AML-193 (cell line): ENCODE measurements at places on chromosomes 1 and 21.

DNA sequence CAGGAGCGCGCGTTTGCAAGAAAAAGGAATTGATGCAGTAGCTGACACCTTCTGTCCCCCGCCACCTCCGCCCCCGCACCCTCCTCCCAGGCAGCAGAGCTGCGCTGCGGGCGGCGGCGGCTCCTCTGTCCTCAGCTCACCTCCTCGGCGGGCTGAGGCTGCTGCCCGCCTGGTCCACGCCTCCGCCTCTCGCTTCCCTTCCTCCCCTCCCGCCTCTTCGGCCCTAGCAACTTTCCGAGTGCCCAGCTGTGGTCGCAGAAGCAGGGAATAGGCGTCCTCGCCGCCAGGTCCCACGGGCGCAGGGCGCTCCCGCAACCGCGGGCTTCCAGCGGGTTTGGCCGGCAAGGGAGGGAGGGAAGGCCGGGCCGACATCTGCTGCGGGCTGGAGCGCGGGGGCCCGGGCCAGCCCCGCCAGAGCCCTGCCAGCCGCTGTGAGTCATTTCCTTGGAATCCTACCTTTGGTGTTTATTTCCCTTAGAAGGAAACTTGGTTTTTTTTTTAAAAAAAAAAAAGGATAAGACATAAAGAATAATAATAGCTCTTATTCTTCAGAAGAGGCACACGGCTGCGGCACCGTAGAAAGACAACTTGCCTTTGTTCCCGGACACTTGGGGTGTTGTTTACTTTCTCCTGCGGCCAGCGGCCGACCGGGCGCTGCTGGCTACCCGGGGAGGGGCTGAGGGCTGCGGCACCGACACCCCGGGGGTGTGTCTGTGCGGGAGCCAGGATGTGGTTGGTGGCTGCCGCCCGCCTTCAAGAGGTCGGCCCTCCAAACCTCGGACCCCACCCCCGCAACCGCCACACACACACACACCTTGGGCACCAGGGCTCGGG is 1.1 kb downstream of the SERTAD4 start:
- DNase-seq: no peak

DNA sequence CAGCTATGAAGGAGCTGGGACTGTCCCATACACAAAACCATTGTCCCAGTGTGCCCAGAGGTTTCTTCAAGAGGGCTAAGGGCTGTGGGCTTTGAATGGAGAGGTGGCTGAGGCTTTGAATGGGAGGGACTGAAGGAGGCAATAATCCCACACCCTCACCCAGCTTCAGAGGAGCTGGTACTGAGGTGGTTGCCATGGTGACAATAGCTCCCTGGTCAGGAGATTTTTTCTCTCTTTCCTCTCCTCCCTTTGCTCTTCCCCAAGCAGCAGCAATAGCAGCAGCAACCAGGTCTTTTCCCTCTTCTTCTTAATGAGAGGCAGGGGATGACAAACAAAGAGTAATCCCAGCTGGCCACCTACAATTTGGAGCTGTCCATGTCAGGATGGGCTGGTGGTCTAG is 1.6 kb downstream of the HPCAL4 start:
- DNase-seq: no peak

DNA sequence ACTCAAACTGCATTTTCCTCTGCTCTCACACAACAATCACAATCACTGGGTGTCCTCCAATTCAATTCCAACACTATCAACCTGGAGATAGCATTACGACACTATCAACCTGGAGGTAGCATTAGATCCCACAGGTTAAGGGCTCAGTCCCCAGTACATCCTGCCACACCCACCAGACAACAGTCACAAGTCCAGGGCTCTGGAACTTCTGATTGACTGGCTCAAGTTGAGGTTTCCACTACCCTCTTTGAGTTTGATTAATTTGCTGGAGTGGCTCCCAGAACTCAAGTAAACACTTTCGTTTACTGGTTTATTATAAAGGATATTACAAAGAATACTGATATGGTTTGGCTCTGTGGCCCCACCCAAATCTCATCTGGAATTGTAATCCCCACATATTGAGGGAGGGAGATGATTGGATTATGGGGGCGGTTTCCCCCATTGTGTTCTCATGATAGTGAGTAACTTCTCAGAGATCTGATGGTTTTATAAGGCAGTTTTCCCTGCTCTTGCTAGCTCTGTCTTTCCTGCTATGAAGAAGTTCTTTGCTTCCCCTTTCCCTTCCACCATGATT is 49.6 kb upstream of the ARHGAP29 start:
- no peak for DNase-seq

- DNase-seq: no peak
These were observed 7.0 kb downstream of the CSDE1 start for GRCh38 chr1:114750780-114751179.

DNA sequence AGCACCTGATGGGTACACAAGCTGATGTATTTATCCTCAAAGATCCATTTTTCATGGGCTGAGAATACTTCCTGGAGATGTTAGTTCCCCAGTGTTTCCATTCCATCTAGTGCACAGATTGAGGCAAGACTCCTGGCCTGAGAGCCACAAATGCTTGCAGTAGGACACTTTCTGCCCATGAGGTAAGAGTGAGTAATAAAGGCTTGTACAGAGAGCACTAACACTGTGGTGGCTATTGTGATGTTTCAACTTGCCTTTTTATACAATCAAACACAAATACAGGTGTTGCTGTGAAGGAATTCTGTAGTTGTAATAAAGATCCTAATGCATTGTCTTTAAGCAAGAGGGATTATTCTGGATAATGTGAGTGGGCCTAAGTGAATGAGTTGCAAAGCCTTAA is 186.1 kb upstream of the ADAMTS5 start:
- DNase-seq: no peak

GRCh38 chr1:42613803-42614131 is 44.5 kb upstream of the PPIH start:
- no peak for DNase-seq

DNA sequence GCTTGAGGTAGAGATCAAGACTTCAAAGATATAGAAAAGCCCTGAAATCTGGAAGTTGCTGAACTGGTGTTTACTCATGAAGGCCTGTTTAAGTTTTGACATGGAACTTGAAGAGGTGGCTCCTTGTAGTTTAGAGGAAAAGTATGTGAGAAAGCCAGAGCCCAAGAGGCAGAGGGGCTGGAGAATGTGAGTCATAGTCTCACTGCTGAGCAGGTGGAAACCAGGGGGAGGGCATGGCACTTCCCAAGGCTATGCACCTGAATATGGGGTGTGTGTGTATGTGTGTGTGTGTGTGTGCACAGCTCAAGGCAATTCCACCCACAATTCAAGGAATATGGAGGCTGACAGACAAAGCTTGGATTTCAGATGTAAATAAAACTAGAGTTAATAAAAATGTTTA is 46.8 kb upstream of the C1orf198 start:
- no peak for DNase-seq

DNA sequence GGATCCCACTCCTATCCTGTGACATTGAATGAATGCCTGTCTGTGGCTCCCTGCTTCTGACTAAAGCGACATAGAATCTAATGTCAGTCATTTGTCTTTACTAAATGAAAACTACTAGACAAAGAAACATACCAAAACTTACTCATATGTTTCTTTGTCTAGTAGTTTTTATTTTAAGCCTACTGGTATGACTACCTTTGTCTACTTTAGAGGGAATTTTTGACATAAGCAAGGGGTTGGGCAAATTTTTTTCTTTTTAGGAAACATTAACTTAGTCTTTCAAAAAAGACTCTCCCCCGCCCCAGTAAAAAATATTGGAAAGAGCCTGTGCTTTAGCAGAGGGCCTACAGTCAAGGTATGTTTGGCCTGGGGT is 4.9 kb downstream of the NEK7 start:
- DNase-seq: no peak

DNA sequence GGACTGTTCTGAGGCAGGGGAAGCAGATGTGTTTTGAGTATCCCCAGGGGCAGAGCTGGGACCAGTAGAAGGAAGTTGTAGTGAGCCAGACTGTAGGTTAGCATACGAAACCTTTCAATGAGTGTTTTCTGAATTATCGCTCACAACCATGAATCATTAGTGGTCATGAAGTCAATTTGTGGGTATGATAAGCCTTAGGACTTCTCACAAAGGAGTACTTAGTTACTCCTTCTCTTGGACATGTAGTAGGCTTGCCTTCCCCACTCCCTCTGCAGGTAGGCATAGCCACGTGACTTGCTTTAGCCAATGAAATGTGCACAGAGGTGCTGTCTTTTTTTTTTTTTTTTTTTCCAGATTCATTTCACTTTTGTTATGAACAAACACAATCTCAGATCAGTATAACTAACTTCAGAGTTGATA is 23.9 kb upstream of the FAAH start:
- DNase-seq: no peak

GRCh38 chr1:97918961-97919360 is 1.9 kb downstream of the DPYD start:
- DNase-seq: no peak

GRCh38 chr1:204545202-204545601 is 29.0 kb downstream of the MDM4 start:
- DNase-seq: no peak

DNA sequence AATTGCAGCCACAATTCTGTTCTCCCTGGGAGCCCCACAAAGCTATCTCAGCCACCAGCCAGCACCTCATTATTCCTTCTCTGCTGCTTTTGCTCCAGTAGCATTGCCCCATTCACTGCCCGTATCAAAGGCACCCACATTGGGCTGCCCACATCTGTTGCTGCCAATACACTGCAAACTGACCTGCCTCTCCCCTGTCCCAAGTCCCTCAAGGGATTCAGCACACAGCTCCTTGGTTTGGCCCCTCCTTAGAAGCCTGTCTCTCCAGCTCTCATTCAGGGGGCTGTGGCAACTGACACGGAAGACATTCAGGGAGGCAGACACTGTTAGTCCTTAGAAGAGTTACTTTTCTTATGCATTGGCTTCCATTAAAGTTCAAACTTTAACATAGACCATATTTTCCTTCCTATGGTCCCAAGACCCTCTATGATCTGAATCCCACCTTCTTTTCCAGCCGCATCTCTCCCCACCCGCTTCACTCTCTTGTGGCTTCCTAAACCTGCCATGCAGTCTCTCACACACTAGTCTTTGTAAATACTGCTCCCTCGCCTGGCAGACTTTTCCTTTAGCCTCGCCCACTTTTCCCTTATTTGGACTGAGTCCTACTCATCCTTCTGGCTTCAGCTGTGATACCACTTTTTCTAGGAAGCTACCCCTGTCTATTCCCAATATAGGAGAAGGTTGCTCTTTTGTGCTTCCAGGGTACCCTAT is 19.3 kb upstream of the KLHDC8A start:
- no peak for DNase-seq

GRCh38 chr1:248841702-248842395 is 3.8 kb downstream of the ZNF672 start:
- peak; percentile 67 for DNase-seq

DNA sequence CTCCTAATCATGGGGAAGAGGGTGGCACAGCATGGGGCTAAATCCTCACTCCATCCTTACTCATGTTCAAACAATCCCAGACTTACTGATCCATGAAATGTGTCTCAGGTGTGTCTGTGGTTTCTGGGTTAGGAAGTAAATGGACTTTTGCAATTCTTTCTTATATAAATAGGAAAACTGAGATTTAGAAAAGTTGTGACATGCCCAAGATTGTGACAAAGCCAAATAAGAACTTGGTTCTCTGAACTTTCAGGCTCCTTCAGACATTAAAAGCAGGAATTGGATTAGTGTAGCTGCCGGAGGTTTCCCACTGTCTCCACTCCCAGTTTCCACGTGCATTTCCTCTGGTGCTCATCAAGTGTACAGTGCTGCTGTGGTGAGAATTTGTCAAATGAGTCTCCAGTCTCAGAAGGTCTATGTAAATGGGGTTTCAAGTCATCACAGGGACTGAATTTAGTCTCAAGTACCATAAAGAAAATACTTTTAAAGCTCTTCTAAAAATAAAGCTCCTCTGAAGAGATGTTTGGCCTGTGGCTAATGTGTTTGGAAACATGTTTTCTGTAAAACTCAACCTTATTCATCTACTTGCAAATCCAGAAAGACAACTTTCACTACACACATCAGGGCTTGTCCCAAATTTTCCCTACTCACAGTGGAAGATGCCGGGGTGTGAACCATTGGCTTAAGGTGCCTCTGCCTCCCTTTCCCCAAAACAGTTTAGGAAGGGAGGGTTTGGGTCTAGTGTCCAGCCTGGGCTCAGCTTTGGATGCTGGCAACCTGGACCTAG is 115.2 kb downstream of the NGF start:
- no peak for DNase-seq

GRCh38 chr1:209029737-209030136 is 553.8 kb upstream of the CAMK1G start:
- no peak for DNase-seq

DNA sequence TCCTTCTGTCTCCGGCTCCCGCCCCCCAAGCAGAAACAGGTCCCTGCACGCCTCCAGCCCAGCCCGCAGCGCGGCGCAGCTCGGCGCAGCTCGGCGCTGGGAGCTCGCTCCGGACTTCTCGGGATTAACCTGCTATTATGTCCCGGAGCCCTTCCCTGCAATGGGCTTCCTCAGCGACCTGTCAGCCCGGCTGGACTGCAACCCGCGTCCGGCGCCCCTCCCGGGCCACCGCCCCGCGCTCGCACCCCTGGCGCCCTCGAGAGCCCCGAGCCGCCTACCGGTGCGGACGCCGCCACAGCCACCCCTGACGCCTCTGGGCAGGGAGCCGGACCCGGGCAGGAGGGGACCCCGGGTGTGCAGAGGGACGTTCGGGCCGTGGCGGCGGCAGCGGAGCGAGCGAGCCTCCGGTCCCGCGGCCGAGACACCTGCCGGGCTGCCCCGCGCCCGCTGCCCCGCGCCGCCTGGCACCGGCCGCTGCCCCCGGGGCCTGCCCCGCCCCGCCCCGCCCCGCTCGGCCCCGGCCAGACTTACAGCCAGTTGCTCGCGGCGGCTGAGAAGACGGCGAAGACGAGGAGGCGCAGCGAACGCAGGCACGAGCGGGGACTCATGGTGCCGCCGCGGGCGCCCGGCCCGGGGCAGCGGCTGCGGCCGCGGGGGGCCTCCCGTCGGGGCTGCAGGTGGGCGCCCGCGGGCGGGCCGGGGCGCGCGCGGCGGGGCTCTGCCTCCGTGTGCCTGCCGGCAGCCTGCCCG is 407 bp downstream of the WNT4 start:
- no peak for DNase-seq

GRCh38 chr1:68984289-68984688 is 487.4 kb upstream of the DEPDC1 start:
- no peak for DNase-seq

DNA sequence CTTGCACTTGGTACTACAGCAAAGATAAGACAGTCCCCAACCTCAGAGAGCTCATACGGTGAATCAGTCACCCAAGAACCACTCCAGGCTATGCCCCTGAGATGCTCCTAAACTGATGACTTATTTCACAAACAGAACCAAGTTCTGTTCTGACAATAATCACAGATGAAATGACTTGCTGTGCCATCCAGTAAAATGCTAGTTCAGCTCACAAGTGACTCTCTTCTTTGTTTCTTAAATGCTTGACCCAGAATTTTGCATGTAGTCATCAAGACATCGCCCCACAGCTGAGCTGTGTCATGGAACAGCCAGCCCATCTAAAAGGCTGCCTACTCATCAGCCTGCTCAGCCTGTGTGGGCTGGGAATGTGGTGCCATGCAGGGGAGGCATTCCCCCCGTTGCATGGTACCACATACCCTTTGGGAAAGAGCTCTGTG is 6.1 kb upstream of the SLC19A2 start:
- no peak for DNase-seq

DNA sequence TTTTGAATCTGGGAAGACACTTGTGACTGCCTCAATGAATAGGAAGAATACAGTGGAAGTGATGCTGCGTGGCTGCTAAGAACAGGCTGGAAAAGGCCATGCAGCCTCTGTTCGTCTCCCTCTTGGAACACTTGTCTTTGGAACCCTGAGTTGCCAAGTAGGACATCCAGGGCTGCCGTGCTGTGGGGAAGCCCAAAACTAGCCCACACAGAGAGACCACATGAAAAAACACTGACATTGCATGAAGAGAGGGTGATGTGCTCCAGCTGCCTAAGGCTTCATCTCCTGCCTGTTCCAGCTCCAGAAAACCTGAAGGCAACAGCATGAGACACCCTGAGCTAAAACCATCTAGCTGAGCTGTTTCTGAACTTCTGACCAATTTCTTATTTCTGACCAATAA is 61.1 kb upstream of the GNG4 start:
- no peak for DNase-seq
